LHCN-M2 (cell line): ENCODE measurements at places on chromosomes 5 and 9.
A peak's percentile ranks its signal among the peaks of the same experiment; 100 is the strongest.

- peak; percentile 66 for DNase-seq
Measured at GRCh38 chr9:37104183-37104889, 16.0 kb upstream of the ZCCHC7 start.

DNA sequence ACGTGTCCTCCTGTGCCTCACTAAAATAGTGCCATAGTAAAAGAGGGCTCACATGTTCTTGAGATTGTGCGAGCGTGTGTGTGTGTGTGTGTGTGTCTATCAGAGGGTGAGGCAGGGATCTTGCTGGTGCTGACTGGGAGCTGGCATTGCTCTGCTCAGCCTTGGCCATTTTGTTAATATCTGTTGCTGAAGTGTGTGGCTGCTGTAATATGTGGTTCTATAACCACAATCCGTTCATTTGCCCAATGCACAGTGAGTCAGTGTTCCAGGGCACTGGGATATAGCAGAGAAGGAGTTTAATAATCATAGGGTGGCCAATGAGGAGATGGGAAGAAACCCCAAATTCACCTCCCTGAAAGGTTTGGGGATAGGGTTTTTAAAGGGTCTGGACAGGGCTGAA lies 61.3 kb downstream of the RASGRF2 start:
- peak; percentile 12 for DNase-seq

DNA sequence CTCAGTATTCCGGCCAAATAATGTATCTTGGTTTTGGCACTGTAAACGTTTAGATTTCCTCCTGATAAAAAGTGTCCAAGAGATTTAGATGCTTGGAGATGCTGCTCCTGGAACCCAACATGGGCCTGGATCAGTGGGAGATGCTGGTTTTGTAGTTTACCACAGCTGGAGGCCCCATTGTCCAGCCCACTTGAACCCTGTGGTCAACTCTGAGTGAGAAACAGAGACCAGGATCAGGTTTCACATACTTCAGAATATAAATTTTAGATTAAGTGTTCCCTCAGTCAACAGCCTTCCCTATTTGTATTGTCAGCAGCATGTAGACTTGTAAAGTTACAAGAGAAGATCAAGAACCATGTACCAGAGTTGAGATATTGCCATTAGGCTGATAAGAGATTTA lies 144.7 kb upstream of the C9orf72 start:
- DNase-seq, result no peak

GRCh38 chr9:112809351-112809848 lies 58.8 kb downstream of the SNX30 start:
- no peak for DNase-seq

DNA sequence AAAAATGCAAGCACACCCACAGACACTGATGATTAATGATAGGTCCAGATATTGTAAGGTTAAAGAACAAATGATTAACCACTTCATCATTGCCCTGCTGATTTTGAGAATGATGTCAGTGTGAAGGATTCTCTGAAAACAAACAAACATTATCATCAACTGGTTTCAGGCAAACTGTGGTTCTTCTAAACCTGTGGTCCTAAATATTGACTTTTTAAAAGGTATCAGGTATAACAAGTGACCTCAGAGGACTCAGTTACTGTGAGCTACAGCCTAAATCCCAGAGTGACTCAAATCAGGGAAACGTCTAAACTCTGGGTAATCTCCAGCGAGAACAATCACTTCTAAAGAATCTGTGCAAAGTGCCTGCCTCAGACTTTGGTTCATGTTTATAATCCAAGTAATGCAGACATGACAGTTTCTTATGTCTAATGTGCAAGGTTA lies 172.3 kb upstream of the CDH6 start:
- DNase-seq, result no peak

GRCh38 chr9:135908093-135908753 lies 877 bp upstream of the CAMSAP1 start:
- DNase-seq, result no peak

DNA sequence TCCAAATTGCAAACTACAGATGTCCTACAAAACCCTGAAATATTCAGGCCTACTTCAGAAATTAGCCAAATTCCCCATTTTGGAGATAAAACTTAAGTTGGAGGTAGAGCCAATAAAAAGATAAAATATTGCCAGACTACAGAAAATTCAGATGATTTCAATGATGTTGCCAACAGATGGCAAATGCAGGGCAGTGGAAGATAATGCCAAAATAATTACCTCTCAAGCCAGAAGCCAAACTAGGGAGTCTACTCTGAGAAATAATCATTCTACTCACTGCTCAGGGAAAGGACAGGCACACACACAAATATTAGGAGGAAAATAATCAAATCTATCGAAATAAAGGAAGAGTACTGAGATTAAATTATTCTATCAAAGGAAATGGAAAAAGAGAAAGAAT lies 347.5 kb upstream of the CCNG1 start:
- no peak for DNase-seq

DNA sequence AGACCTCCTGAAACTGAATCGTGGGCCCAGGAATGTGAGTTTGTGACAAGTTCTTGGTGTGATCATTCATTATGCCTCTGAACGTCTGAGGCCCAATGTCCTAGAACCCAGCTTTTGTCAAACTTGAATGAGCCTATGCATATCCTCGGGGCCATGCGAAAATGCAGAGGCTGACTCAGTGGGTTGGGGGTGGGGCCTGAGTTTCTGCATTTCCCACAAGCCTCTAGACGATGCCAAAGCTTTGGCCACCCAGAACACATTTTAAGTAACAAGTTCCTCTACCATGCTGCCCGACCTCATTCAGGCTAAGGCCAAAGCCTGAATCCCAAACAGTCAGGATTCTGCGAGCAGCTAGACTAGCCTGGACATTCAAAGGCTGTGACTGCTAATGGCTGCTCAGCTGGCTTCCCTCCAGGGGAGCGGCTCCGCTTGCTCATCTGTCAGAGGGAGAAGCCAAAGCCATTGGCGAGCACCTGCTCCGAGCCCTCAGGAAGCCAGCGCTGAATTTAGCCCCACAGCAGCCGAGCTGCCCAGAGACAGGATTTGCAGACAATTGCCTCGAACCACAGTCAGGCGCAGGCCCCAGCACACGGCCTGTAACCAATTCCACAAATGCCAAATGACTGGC lies 177.5 kb downstream of the ZDHHC21 start:
- DNase-seq, result peak; percentile 84

DNA sequence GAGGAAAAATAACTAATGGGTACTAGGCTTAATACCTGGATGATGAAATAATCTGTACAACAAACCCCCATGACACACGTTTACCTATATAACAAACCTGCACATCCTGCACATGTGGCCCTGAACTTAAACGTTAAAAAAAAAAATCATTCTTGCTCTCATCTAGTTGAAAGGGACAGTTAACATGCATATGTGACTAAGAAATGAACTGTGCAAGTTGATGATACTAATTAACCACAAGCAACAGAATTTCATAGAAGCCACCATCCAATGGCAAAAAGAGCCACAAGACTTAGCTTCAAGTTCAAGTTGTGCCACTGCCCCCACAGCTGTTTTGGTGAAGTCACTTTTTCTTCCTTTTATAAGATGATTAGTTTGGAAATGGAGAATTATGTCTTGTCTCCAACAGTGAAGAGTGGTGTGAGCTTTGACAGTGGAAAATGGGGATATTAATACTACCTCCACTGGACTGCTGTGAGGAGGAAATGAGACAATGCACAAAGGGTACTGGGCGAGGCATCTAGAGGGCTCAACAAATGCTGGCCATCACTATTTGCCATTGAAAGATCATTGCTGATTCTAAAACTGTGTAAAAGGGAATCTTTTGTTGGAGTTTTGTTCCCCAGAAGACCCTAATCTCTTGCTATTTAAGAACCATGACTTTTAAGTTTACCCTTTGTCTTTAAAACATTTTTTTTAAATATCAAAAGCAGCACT lies 202.1 kb downstream of the EBF1 start:
- DNase-seq, result no peak

GRCh38 chr5:1177826-1178528 lies 23.4 kb upstream of the SLC6A19 start:
- DNase-seq, result no peak

- DNase-seq, result no peak
Measured at GRCh38 chr5:154196955-154197652, 6.6 kb downstream of the GALNT10 start.

GRCh38 chr9:88420227-88420626 lies 32.0 kb downstream of the SPIN1 start:
- DNase-seq, result no peak

DNA sequence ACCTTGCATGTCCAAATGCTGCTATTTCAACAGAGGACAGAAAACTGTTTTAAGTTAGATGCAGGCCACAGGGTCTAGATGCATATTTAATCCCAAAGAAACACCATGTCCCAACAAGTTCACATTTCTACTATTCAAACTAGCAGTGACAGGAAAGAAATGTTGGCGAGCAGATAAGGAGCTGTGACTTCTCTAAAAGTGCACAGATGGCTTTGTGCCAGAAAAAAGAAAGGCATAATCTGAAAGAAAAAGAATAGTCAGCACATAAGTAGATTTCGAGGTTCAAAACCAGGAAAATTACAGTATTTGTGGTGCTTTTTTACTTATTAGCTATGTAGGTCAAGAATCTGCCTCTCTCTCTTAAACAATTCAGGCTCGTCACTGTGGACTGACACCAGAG lies 178.3 kb downstream of the DNAH5 start:
- DNase-seq, result no peak

DNA sequence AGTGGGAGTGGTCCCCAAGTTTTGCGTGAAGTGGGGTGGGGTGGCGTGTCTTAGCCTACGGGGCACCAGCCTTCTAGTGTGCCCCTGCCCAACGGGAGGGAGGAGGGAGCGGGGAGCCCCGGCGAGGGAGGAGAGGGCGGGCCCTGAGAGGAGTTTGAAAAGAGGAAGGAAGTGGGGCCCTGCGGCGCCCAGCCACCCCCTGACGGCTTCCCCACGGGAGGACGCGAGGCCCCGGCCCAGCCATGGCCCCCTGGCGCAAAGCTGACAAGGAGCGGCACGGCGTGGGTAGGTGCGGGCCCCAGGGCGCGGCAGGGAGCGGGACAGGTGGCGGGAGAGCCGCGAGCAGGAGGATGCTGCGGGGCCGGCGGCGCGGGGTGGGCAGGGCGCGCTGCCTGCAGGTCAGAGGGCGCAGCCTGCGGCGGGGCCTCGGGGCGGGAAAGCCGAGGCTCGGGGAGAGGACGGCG lies at the start of gene DOCK2:
Gene DOCK2, plus strand, starts transcription at position 191 of the 464 bp plus-strand sequence. Its CDS starts 52 bp downstream, at position 243.
- DNase-seq, result no peak

- no peak for DNase-seq
Measured at GRCh38 chr5:24804221-24804681, 159.5 kb upstream of the CDH10 start.

DNA sequence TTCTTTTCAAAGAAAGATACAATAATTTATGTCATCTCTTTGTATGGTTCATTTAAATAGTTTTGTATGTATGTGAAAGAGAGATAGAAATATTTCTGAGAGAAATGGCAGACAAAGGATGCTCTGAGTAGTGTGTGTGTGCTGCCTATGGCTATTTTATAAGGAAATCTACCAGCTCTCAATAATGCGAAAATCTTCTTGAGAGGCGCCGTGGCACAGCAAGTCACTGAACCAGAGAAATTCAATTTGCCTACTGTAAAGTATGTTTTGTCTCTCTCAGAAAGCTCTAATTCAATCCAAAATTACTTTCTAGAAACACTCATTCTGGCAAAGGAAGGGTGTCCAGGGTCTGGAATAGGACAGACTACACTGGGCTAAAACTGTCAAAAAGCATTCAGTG lies 1981.1 kb downstream of the EFNA5 start:
- no peak for DNase-seq

- DNase-seq, result peak; percentile 35
Measured at GRCh38 chr9:119005162-119005561, 364.1 kb downstream of the BRINP1 start.

GRCh38 chr9:33186457-33187168 lies 19.5 kb upstream of the B4GALT1 start:
- no peak for DNase-seq

DNA sequence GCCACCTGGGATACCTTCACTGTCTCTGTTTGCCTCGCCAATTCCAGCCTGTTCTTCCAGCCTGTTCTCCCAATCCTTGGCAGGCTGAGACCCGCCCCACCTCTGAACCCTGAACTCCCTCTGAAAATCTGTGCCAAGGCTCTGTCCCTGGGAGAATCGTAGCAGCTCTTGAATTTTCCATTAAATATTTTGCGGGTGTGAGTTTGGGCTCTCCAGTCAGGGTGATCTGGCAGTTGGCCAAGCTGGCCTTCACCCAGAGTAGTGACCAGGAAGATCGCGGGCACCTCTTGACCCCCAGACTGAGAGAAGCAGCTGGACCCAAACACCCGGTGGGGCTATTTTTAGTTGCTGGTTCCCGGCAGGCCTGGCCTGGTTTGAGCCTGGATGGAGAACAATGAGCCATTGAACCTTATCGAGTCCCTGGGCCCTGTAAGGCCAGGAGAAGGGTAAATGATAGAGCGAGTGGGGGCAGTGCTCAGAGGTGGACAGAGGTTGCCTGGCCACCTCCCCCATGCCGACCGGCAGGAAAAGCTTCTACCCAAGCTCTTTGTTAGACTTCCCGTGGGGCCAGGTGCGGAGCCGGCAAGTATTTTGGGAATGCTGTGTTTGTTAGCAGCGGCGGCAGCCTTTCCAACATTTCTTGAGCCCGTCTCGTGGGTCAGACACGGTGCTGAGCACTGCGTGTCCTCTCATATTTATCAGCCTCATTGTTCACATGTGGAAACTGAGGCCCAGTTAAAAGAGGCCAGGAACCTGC lies 146.2 kb downstream of the RGS3 start:
- DNase-seq, result peak; percentile 95

- peak; percentile 1 for DNase-seq
Measured at GRCh38 chr5:86806206-86806605, 188.5 kb downstream of the COX7C start.

DNA sequence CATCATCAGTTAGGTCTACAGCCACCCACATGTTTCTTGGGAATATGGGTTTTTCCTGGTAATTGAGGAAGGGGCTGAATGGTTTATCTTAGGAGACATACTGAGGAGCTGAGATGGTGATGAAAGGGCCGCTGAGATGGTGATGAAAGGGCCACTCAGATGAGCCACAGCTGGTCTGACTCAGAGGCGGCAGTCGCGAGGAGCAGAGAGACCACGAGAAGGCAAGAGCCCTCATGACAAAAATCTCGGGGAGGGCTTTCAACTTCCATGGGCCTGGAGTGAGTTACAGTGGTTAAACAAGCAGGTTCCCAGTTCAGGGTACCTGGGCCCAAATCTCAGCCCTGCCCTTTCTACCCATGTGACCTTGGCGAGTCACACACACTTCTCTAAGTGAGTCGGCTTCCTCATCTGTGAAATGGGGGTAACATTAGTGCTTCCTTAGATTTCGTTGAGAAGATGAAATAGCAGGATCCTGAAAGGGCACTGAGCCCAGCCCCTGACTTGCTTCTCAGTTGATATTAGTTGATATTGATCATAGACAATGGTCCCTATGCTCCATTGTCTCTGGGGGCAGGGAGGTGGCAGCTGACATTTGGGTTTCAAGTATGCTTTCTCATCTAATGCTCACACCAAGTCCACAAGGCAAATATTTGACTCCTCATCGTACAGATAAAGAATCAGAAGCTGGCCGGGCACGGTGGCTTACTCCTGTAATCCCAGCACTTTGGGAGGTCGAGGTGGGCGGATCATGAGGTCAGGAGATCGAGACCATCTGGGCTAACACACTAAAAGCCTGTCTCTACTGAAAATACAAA lies 169.5 kb downstream of the RGS3 start:
- DNase-seq, result peak; percentile 63

GRCh38 chr9:114238891-114239875 lies 83.7 kb upstream of the ORM1 start:
- peak; percentile 14 for DNase-seq

GRCh38 chr5:78500871-78501270 lies 140.5 kb downstream of the SCAMP1 start:
- no peak for DNase-seq

GRCh38 chr5:135934939-135935338 lies 19.8 kb downstream of the LECT2 start:
- DNase-seq, result peak; percentile 8

- no peak for DNase-seq
Measured at GRCh38 chr5:93402451-93402850, 178.6 kb downstream of the NR2F1-AS1 start.

GRCh38 chr9:123697686-123698085 lies 232.2 kb downstream of the DENND1A start:
- DNase-seq, result no peak
